ENCODE measurements at places on chromosomes 12 and 14. TPM values are rescaled to one million over a fixed set of nuclear protein-coding genes. Genes with fewer than 3 reads are reported as not detected.

Gene TOMM20L
- total RNA-seq, result 0.47 TPM

Gene NRL
- 2.0 TPM for total RNA-seq

Gene RTL1
- total RNA-seq, result 8.8 TPM

Gene TAS2R19
- 8.0 TPM for total RNA-seq

Gene SPATA7
- 17.9 TPM for total RNA-seq

Gene KRT73
- total RNA-seq, result not detected

Gene VEZT
- total RNA-seq, result 107 TPM

Gene TAS2R50
- 3.3 TPM for total RNA-seq

Gene KCNA5
- total RNA-seq, result 0.80 TPM

Gene KRT7
- 85.5 TPM for total RNA-seq

Gene MIPOL1
- total RNA-seq, result 28.4 TPM

Gene LRRC10
- total RNA-seq, result not detected

Gene KRT77
- not detected for total RNA-seq

Gene GRIP1
- 89.3 TPM for total RNA-seq

Gene ERBB3
- 59.0 TPM for total RNA-seq

Gene HPD
- not detected for total RNA-seq
